Bone marrow (tissue), 2 donors: ENCODE measurements at places on chromosomes 11 and 22.

GRCh38 chr11:57158599-57158998, 23.2 kb upstream of the LRRC55 start:
- DNase-seq: no peak

GRCh38 chr11:17411418-17411817, 23.0 kb upstream of the KCNJ11 start:
- DNase-seq: no peak

DNA sequence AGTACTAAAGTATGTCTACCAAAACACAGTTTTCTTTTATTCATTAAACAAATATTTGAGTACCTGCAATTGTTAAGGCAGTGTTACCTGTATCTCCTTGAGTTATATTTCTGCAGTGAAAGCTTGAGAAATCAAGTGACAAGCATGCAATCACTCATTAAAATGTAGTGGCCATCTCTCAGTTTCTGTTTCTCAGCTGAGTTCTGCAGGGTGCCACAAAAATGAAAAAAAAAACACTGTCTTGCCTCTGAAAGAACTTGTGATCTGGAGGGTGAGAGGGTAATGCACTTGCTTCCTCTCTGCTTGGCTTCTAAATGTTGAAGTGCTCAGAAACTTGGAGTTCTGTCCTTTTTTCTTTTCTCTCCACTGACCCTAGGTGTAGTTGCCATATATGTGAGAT, 6.8 kb downstream of the QSER1 start:
- DNase-seq: peak; percentile 29

DNA sequence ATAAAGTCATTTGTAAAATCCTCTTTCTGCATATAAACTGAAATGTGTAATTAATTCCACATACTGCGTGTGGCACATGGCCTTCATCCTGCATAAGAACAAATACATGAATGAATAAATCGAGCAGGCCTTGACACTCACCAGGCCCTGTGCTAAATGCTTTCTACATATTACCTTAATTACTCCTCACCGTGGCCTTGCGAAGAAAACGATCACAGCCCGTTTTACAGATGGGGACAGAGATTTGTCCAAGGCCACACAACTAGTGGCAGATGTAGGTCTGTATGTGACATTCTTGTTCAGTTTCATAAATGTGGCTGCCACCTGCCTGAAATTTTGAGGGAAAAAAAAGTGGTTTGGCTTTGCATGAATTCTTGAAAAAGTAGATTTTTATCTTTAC, 5.8 kb upstream of the CCND1 start:
- DNase-seq: no peak

DNA sequence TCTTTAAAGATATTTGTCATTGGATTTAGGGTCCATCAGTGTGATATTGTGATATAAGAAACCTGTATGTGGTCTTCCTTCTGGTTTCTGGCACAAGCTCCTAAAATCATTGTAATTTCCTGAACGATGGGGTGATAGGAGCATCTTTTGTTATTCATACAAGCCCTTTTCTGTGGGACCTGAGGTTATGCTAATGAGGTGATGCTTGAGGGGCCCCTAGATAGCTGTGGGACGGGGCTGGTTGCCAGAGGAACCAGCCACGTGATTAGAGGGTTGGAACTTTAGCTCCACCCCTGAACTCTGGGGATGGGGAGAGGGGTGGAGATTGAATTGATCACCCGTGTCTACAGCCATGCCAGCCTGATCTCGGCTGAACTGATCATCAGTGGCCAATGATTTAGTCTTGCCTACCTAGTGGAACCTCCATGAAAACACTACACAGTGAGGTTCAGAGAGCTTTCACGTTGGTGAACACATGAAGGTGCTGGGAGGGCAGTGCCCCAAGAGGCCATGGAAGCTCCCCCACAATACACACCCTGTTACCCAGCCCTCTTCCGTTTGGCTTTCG, 62.8 kb downstream of the BCR start:
- DNase-seq: no peak

DNA sequence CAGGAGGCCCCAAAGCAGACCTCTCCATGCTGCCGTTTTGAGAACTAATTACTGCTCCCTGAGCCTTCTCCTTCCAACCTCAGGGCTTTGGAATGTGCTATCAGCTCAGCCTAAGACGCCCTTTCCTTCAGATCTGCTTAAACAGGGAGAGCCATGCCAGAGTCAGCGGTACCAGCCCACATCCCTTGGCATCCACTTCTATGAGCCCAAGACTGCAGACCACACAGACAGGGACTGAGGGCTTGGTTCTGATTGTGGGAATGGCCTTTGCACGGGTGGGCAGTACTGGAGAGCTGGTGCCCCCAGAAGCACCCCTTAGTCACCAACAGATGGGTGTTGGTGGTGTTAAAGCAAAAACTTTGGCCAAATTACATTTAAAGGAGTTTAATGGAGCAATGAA, 146.5 kb downstream of the TTC17 start:
- DNase-seq: no peak

DNA sequence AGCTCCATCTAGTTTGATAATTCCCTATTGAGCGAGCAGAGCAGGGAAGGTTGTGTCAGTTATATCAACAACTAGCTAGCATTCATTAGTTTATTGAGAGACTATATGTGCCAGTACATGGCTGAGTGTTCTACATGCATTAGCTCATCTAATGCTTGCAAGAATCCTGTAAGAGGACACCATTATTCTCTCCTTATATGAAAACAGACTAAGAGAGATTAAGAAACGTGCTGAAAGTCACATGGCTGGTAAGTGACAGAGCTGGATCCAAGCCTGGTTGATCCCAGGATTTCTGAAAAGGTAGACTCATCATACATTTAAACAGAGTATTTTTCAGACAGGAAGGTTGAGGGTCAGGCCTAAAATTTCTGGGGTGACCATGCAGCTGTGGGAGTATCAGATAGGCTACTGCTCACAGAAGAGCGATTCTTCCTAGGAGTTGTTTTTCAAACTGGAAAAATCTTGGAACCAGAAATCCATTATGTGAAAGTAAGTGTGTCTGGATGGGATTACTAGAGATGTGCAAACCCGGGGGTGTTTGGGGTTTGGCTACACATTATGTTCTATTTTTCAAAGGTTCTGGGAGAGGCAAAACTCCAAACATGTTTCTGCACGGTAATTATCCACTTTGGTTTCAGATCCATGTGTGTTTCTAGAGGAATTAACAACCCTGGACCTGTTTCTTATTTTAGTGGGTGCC, 213.3 kb downstream of the FAM76B start:
- DNase-seq: no peak

GRCh38 chr11:15468466-15468865, 353.7 kb downstream of the INSC start:
- no peak for DNase-seq

GRCh38 chr22:40383905-40384304, 13.5 kb downstream of the SGSM3 start:
- DNase-seq: peak; percentile 10

DNA sequence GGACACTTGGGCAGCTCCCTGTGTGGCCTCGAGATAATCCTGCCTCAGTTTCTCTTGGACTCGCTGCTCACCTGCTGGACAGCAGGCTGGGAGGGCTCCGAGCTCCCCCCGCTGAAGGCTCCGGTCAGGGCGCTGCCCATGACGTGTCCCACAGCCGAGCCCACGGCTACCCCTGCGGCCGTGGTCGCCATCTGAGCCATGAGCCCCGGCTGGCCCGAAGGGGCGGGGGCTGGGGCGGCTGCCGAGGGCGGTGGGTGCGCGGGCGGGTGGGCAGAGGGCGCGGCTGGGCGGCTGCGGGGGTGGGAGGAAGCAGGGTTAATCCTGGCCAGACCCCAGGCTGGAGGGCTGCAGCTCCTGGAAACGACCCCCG, 484 bp downstream of the CHCHD10 start:
- DNase-seq: no peak
